ENCODE measurements at places on chromosomes 5 and 9.

DNA sequence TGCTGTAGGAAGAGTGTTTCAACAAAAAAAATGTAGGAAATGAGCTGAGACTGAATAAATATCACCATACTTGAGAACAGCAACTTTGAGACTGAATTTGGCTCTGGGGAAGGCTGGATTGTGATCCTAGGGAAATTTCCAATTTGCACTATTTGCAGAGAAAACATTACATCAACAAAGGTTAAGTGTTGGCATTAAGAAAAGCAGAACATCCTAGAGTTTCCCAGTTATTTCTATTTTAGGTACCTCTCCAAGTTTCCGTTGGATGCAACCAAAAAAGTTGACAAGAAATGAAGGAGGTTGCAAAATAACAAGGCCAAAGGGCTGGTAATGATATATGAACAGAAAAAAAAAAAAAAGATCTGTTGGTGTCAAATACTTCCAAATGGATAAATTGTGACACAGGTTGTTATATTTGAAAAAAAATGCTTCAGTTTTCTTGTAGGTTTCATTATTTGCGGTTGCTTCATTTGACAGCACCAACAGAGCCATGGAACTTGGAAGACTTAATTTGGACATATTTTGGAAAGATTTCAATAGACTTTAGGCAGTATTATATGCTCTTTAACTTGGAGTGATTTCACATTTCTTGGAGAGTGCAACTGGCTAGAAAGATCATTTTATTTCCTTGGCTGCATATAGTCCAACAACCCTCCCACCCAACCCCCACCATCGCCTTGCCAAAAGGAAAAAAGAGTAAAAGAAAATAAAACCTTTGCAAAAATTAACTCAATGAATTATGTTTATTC, 230.8 kb downstream of the ZNF608 start:
- no peak for DNase-seq

GRCh38 chr9:10700291-10700690, 87.5 kb upstream of the PTPRD start:
- DNase-seq, result no peak

GRCh38 chr9:15927161-15927560, 374.3 kb downstream of the CCDC171 start:
- DNase-seq, result no peak

DNA sequence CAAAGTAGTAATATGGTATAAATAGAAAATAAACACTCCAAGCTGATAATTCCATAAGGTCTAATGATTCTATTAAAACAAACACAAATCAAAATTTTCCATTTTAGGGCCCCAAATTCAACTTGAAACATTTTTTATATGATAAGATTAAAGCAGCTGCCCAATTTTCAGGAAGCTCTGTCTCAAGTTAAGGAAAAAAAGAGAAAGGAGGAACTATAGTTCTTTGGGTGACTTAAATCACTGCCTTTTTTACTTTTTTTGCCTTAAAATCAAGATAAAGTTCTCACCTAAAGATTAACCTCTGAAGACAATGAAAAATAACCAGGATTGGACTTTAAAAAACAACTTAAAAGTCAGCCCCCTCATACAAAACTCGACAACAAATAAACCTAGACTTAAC, 76.0 kb upstream of the IFNE start:
- DNase-seq, result no peak

DNA sequence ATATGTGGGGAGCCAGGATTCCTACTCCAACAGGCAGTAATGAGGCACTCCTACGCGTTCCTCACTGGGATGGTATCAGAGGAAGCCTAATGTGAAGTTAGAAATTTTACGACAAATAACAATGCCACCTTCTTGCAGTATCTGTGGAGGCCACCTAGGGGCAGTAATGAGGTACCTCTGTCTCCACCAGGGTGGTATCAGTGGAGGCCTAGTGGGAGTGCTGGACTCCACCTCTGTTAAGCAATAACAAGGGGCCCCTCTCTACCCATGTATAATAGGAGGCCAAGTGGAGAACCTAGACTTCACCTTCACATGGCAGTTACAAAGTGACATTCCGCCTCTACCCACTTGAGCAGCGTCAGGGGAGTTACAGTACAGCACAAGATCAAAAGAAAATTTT, 147.9 kb downstream of the PLPPR1 start:
- no peak for DNase-seq

DNA sequence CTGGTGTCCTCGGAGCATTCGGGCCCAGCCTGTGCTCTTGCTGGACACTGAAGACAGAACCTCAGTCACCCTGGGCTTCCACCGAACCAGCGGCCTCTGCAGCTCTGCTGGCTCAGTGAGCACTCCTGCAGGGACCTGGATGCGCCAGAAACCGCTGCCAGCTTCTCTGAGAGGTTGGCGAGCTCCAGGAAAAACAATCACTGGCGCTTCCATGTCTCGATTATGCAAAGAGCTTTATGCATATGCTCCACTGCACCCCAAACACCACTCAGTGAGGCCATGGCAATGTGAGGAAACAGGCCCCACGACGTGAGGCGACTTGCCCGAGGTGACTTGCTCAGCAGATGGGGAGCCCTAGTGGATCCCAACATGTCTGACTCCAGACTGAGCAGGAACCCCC, 11.0 kb downstream of the PRDM12 start:
- no peak for DNase-seq

DNA sequence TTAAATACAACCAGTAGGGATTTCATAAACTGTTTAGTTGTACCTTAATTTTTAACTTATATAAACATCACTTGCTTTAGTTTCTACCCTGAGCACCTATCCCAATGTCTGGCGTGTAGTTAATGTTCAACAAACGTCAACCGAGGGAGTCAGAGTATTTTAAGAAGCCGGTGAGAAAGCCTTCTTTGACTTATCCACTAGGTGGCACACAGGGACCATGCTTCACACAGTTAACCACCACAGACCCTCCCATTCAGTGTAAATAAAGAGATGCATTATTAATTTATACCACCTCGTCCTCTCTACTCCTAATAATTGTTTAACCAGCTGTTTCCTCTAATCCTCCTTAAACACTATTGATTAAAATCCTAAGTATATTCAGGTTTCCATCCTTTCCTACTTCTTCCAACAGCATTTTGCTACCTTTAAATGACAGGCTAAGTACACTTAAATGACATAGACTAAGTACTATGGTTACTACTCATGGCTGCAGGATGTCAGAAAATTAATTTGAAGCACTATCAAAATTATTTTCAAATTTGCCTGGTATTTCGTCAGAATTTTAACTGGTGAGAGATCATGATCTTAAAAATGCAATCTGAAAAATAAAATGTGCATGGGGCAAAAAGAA, 2.3 kb downstream of the HAPLN1 start:
- DNase-seq, result no peak

GRCh38 chr9:10605388-10605787, 7.4 kb downstream of the PTPRD start:
- no peak for DNase-seq

DNA sequence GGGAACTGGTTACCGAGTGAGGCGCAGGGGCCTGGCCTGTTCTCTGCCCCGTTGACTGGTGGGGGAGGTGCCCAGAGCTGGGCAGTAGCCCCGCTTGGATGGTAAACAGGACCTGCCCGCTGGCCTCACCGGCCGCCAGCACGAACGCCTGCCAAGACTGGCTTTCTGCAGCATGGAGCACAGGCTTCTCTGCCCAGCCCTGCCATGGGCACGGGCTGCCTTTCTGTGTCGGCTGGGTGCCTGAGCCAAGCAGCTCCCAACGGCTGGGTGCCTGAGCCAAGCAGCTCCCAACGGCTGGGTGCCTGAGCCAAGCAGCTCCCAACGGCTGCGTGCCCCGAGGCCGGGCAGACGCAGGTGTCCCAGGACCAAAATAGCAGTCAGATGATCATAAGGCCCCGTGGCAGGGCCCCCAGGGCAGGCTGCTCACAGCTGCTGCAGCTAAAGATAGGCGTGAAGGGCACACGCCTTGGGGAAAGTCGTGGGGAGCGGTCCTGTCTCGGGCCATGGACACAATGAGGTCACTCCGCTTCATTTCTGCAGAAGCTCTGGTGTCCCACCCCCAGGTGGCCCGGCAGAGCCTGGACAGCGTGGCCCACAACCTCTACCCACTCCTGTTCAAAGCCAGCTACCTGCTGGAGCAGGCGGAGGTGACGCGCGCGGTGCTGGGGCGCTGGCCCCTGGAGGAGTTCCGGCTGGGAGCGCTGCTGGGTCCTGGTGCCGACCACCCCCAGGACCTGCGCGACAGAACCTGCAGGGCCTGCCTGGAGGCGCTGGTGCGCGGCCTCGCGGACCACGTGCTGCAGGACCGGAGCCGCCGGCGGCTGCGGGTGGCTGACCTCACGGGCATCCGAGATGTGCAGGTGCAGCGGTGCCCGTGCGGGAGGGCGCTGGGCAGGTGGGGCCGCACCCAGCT, at the start of gene LRRC14B:
LRRC14B (plus strand) TSS at position 460 of the 913 bp plus-strand sequence; CDS start at position 504, 44 bp downstream.
- DNase-seq, result no peak

DNA sequence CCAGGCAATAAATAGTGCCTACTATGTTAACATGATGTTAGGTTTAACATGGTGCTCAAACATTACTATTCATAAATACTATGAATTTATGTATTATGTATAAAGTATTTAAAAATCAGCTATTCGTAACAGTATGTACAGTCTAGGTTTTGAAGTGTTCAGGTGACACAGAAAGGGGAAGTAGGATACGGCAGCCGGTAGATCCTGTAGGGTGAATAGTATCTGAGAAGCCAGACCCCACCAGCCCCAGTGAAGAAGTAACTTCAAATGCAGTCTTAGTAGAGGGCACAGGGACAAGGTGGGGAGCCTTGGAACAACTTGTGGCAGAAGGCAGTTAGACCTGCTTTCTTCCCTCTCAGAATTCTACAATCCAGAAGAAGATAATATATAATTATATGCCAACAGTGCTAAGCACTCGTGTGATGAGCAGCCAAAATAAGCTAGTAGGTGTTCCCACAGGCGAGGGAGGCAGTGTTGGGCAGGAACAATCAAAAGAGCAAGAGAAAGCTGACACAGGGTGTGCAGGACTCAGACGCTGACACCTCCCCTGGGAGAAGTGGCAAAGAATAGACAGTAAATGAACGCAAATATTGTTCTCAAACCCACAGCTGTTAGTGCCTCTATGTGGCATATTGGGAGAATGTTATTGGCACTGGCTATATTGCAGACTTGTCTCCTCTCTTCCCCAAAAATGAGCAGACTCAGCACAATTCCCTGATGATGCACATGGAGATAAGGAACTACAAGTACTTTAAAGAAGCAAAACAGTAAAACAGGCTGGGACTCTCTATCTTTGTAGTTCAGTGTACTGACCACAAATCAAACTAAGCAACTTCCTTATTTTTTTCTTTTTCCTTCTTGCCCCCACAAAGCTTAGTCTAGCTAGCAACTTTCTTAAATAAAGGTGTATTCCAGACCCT, 4.6 kb downstream of the ZNF367 start:
- DNase-seq, result no peak

DNA sequence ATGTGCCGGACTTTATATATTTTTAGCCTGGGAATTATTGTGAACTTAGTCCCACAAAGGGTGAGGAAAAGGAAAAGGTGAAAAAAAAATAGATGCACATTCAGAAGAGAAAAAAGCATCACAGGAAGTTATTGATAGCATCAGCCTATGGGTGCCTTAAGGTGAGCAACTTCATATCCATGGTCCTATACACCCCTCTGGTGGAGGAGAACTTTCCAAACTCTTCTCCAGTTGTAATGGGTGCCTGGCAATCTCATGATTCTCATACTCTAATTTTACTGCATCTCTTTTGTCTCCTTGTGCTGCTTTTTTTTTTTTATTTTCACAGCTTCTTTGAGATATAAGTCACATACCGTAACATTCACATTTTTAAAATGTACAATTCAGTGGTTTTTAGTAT, 107.4 kb downstream of the JAKMIP2 start:
- no peak for DNase-seq

GRCh38 chr5:39854771-39855410, 430.1 kb upstream of the DAB2 start:
- no peak for DNase-seq

GRCh38 chr9:93028448-93029006, 30.0 kb upstream of the SUSD3 start:
- DNase-seq, result no peak

DNA sequence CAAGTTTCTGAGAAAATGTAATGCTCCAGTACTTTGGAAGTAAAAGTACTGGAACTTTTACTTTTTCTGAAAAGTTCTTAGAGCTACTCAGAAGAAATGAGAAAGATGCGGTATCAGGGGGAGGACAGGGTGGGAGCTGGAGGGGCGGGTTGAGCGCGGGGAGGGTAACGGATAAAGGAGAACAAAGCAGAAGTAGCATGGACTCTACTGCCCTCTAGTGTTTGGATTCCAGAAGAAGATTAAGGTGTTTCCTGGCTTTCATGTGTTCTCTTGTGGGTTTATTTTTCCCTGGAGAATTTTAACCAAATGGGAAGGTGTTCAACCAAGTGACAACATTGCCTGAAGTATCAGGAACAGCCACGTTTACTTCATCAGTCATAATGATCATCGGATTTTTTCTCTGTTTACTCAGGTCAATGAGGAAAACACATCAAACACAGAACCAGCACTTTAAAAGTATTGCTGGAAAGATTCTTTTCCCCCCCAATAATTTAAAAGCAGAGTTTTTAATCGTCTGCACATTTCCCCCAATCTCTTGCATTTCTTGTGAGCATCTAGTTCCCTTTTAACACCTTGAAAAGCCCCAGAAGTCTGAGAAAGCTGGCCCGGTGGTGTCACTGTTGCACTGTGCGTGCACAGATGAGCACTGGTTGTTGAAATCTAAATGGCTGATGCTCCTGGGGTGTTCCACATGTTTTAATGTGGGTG, 190.6 kb downstream of the MPDZ start:
- DNase-seq, result no peak

DNA sequence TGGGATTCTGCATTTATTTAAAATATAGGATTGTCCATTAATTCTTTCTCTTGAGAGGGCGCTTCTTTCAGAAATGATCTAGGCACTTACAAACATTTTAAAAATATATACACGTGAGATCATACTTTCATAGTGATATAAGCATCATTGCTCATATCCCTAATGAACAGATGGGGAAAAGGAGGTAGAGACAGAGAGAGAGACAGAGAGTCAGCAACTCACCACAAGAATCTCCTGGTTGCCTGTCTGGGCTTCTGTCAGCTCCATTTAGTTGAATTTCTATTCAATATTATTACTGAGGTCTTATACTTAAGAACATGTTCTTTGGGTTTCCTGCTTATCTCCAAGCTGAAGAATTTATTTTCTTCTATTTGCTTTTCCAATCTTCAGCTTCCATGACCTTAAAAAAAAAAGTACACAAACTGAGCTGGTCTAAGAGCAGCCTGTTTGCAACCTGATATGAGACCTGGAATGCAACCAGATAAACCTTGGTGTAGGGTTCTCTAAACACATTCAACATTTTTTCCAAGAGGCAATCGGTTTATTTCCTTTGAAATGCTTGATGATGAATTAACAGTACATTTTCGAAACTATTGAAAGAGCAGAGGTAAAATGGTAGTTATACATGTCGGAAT, 51.6 kb upstream of the LIFR start:
- DNase-seq, result no peak

DNA sequence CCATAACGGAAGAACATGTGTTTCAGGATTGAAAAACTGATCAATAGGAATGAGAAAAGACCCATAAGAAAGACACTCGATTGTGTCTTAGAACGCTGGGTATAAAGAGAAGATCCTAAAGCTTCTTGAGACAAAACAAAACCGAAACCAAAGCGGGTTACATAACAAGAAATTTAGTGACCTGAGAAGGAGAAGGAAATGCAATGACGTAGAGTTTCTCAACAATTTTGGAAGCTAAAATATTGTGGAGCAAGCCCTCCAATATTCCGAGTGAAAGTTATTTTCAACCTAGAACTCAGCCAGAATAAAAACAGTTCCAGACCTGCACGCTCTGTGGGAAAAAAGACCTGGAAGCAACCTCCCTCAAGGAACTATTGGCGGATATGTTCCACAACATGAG, 81.9 kb upstream of the FREM1 start:
- DNase-seq, result no peak

All from stimulated activated CD8-positive, alpha-beta memory T cell treated with anti-CD3 and anti-CD28 coated beads, Interleukin-15, amount 100 ng/mL, for 24 hours (primary cell).